ENCODE measurements at places on chromosomes 5 and 9.

DNA sequence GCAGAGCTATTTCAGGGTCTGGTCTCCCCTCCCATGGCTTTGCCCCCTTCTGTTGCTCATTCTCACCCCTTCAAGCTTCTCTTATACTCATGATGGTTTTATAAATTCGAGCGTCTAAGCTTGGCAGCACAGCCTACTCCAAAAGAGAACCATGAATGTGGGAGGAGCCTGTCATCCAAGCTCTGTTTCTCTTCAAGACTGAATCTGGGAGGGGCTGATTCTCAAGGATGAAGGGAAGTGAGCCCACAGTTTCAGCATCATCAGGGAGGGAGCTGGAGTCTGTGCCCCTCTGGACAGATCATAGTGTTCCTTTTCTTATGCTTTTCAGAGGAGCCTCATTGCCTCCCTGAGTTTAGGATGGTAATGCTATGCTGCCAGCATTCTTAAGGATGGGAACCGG lies 168.6 kb downstream of the CFAP90 start:
- no peak for DNase-seq

DNA sequence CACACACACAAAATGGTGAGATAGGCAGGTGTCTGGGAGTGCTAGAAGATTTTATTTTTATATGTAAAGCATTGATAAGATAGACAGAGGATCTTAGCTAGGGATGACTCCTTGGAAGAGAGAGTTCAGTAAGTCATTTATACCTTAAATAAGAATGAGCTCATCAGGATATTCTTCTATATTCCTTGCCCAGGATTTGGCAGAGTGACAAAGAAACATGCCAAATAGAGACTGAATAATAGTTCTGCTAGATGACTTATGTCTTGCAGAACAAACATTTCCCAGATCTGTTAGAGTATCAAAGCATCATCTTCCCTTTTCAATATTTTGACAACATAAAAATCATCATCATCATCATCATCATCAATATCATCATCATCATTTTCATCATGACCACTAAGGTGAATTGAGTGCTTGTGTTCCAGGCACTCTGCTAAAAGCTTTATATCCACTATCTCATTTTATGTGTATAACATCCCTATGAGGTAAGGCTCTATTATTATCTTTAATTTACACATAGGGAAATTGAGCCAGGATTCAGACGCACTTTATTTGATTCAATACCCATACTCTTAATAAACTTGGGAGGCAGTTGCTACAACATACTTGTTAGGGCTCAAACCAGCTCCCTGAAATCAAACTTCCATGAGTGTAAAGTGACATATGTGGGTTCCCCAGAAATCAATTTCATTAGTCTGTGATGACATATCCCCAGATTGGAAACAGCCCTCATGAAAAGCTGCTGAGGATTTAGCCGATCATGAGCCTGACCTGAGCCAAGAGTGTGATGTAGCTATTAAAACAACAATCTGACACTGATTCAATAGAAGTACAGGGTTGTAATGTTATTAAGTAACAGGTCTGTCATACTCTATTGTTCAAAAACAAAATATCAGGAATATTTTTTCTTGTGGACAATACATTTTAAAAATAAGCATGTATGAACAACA lies 176.3 kb upstream of the SEMA6A start:
- DNase-seq, result no peak

DNA sequence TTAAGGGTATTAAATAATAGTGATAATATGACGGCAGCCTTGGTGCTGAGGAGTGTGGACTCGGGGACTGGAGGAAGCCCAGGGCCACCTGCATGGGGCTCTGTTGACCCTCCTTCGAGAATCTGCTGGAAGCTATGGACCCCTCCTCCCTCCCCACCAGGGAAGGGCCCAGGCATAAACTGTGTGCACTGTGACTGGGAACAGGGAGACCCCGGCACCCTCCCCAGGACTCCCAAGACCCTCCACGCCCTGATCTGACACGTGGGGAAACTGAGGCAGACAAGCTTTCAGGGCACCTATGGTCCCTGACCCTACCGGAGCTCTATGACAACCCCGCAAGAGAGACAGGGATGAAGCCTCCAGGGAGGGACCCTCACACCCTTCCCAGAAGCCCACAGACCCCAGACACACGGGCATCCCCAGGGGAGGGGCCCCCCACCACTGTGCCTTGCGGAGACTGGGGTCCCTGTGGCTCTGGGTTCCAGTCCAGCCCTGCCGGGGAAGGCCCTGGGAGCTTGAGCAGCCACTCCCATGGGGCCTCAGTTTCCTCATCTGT lies 6.5 kb upstream of the EGFL7 start:
- DNase-seq, result no peak

DNA sequence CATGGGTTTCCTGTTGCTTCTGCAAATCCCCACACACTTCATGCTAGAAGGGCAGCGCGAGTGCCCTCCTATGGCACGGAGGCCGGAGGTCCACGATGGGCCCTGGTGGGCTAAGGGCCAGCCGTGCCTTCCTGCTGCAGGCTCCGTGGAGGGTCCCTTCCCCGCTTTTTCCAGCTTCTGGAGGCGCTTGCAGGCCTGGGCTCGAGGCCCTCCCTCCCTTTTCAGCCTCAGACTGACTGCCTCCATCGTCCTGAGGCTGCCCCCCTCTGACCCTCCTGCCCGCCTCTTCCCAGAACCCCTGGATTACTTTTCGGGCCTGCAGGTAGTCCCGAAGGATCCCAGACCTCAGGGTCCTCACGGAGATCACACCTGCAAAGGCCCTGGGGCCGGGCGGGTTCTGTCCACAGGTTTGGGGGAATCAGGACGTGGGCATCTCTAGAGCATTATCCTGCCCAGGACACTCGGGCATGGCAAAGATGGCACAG lies 3.2 kb upstream of the TERT start:
- no peak for DNase-seq

DNA sequence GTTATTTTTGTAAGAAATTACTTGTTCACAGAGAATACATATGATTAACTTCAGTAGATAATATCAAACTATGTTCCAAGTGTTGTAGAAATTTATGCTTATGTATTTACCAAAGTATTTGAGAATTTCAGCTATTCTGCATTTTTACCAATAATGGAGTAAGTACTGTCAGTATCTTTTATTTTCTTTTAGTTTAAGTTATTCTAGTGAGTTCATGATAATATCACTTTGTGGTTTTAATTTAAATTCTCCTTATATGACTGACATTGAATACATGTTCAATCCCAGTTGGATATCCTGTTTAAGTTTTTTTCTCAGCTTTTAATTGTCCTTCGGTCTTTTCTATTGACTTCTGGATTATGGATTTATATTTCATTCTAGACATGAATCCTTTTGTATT lies 1024.6 kb downstream of the EFNA5 start:
- no peak for DNase-seq

- DNase-seq, result no peak
These were observed 138.8 kb downstream of the DROSHA start for GRCh38 chr5:31393126-31393525.

DNA sequence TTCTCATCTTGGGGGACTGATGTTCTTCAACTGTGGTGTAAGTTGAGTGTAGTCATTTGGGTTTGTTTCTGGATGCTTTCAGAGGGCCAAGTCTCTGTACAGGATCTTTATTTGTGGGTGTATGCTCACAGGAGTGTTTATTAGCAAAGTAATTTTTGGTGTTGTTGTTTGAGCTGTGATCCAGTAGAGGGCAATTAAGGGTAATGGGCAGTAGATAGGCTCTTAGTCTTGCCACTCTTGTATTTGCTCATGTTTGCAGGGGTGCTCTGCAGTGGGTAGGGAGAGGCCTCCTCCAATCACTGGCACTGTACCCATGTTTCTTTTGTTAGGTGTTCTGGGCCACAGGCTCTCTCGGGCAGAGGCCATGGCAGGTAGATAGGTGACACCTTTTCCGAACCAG lies 45.9 kb upstream of the ITGA2 start:
- no peak for DNase-seq

DNA sequence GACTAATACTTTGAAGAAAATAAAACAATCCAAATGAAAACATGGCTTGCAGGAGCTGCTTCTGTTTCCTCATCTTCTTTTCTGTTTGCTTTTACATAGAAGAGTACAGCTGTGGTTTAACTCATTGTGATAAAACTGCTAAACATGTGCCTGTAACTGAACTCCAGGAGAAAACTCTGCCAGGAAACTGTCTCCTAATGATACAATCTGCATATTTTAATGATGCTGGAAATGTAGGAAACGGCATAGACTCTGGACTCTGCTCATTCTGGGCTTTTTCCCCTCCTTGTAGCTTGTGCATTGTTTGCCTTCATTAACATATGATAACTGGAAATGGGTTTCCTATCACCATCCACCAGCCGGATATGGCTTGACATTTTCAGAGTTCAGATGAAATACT lies 813.3 kb upstream of the WWC1 start:
- no peak for DNase-seq

DNA sequence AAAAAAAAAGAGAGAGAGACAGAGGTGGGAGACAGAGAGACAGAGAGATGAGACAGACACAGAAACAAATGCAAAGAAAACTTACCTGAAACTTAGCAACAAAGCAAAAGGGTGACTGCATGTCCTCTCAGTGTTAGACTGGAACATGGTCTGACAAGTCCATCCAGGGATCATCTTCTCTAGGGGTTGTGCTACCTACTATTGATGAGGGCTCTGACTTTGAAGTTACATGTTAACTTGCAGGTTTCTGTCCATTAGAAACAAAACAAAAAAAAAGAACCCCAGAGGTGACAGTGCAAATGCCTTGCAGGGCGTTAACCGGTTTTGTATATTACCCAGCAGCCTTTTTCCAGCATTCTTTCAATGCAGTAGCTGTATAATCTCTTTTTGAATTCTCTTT lies 13.6 kb upstream of the SPARC start:
- no peak for DNase-seq

Measured in stimulated activated CD4-positive, alpha-beta T cell treated with anti-CD3 and anti-CD28 coated beads, TNF-alpha, amount 100 ng/mL, for 24 hours (primary cell).